ENCODE measurements at places on chromosomes 13 and 19.

DNA sequence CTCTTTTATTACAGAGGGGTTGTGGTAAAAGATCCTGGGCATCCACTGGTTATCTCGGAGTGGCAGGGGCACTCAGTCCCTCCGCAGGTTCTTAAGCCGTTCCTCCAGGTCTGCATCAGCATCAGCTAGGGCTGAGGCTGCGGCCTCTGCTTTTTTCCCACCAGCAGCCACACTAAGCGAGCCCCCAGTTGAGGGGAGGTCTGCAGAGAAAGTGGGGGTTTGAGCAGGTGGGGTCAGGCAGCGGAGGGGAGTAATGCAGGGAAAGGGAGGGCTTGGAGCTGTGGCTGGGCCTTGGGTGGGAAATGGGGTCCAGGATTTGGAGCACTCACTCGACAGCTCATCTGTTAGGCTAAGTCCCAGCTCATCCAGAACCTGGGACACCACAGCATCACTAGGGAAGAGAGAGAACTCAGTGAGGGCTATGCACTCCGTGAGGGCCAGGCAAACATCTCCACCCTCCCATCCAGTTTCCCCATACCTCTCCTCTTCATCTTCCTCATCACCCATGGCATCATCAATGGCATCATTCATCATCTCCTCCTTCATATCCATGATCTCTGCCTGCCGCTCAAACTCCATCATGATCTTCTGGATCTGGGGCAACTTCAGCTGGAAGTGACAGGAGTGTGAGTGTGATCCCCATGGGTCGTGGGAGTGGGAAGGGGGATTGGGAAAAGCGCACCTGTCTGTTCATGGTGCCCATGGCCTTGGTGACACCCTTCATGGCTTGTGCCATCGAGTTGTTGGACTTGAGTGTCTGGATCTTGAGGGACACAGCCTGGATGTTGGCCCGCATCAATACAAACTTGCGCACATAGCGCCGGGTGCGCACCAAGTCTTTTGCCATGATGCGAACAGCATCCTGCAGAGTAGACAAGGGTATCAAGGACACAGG, 3.1 kb downstream of the CHMP2A start:
- DNase-seq: no peak

DNA sequence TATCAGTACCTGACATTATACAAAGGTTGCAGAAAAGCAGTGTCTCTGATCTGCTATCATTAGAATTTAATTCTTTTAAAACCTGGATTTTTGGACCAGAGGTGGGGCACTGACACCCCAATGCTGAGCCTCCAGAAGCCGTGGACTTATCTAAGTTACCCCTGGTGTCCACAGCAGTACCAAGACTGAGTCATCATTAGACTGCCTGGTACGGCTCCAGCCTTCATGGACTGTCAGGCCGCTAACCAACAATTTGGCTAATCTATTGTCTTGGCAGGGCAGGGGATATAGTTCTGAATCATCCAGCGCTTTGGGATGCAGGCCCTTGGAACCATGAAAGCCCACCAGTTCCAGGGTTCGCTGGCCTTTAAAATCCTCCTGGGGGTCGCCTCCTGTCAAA, 78.3 kb downstream of the TSHZ3 start:
- no peak for DNase-seq

DNA sequence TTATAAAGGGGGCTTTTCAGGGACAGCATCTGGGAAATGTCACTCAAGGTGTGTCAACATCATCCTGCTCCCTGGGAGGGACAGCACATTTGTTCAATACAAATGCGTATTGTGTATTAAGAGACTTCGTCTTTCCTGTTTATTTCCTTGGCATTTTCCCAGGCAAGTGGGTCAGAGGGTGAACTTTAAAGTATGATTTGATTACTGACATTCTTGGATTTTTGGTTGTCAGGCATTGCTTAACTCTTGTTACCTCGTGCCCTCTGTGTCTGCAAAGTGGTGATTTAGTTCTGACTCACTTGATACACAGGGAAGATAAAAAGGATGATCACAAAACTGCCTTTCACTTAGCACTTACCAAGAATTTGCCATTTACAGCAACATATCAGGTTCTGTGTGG, 292.7 kb downstream of the SUCLA2 start:
- no peak for DNase-seq

- DNase-seq: peak; percentile 42
These were observed 26.8 kb upstream of the LRCH1 start for GRCh38 chr13:46526100-46526735.

DNA sequence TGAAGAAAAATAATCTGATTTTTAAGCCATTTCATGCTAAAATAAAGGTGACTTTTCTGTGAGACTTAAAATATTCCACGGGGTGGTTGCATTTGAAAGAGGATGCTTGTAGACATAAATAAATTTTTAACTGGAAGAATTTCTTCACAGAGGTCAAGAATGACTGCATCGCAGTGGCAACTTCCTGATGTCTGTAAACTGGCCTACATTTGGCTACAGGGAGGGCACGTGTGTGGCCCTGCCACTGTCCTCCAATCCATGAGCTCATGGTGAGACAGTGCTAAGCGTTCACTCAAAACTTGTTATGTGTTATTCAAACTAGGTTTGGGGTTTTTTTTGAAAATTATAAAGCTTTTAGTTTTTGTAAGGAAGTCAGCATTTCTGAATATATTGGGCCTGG, 1089.3 kb downstream of the EFNB2 start:
- DNase-seq: no peak

GRCh38 chr13:28327373-28328270, 167.3 kb downstream of the FLT1 start:
- DNase-seq: no peak

- DNase-seq: no peak
These were observed 104.9 kb upstream of the ABCC4 start for GRCh38 chr13:95406176-95406575.

GRCh38 chr19:45497791-45498190, 452 bp upstream of the PPM1N start:
- no peak for DNase-seq

DNA sequence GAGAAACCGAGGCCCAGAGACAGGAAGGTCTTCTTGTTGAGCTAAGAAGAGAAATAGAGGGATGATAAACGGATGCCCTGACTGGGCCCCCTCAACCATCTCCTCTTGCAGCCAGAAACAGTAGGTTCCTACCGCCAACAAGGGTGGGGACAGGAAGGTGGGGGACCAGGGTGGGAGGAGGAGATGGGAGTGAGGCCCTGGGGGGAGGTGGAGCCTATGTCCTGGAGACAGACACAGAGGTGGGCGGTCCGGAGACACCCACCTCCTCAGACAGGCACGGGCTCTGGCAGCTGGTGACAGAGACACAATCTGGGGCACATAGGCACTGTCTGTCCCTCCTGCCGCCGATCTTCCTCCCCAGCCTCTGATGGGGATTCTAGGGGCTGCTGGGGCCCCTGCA, 16.9 kb downstream of the GADD45B start:
- DNase-seq: no peak

DNA sequence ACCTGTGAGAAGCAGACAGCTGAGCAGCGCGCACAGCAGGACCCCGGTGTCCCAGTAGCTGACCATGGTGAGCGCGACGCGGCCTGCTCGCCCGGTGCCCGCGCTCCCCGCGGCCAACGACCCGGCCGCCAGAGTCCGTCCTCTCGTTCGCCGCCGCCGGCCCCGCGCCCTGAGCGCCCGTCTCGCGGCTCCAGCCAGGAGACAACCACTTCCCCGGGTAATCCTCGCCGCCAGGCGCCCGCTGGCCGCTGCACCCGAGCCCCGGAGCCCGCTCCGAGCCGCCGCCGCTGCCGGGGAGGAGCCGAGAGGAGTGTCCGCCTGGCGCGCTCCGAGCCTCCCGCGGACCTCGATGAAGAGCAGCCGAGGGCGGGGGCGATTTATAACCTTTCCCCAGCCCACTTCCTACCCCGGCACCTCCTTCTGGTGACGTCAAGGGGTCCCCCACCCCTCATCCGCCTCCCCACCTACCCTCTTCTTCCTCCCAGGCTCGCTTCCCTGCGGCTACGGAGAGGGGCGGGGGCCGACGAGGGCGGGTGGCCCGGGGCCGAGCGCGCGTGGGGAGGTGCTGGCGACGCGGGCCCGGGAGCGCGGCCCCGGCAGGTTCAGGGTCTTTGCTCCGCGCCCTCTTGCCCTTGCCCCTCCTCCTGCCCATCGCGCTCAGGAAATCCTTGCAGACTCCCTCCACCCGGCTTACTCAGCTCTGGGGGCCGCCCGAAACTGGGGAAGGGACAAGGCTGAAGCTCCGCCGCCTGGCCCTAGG, at the start of gene FLT1:
FLT1 (minus strand) TSS at position 351 of the 760 bp plus-strand sequence; CDS start at position 66, 285 bp downstream.
- no peak for DNase-seq
